Spleen (tissue), 13 donors: ENCODE measurements at places on chromosomes 13 and 19. TPM values are rescaled to one million over a fixed set of nuclear protein-coding genes. Genes with fewer than 3 reads are reported as not detected.

GRCh38 chr19:10143681-10144080, 24.0 kb upstream of the EIF3G start:
- no peaks in the 10 kb centered on the region for H3K27me3 ChIP-seq
- H3K4me3 ChIP-seq = no peak overlapping the region
- no peaks in the 10 kb centered on the region for H3K36me3 ChIP-seq
- H3K27ac ChIP-seq = peak overlapping the region; percentile 83
- DNase-seq = no peak
- peaks cover 5% of the 10 kb centered on the region for H3K4me1 ChIP-seq

DNA sequence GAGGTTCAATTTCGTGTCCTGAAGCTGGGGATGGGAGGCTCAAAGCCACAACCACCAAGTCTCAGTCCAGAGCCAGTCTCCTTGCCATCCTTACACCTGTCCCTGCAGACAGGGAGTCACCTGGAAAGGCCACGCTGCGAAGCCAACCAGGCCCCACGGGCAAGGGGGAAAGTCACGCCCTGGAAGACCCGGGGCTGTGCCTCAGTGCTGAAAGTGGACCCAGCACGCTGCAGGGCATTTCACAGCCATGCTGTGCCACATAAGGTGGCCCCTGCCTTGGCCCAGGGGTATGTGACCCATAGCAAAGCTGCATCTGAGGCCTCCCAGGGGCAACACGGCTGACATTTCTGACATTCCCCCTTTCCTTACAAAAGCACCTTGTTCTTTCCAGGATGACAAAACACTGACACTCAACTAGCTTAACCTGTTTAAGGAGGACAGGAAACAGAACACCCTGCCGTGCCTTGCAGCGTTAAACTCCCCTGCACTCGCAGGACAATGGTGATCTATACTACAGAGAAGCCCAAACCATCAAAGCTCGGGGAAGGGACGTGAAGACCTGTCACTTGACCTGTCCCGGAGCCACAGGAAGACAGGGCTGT, 14.8 kb downstream of the CHERP start:
- H3K4me1 ChIP-seq = no peaks in the 10 kb centered on the region
- no peak for DNase-seq
- H3K36me3 ChIP-seq = peaks cover 100% of the 10 kb centered on the region
- no peak overlapping the region for H3K27ac ChIP-seq

DNA sequence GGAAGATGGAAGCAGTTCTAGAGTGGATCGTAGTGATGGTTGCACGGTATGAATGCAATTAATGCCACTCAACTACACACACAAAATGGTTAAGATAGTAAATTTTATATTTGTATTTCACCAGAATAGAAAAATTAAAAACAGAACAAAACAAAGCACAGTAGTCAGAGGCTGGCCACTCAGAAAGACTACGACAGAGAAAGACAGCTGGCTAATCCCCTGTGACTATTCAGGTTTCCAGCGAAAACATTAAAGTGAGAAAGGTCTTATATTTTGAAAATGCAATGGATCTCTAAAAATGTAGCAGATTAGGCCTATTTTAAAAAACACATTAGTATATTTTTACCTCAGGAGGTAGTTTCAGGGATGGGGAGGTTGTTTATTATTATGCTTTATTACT, 131.3 kb upstream of the POSTN start:
- no peak overlapping the region for H3K4me3 ChIP-seq
- H3K36me3 ChIP-seq = no peaks in the 10 kb centered on the region
- H3K27me3 ChIP-seq = no peaks in the 10 kb centered on the region

DNA sequence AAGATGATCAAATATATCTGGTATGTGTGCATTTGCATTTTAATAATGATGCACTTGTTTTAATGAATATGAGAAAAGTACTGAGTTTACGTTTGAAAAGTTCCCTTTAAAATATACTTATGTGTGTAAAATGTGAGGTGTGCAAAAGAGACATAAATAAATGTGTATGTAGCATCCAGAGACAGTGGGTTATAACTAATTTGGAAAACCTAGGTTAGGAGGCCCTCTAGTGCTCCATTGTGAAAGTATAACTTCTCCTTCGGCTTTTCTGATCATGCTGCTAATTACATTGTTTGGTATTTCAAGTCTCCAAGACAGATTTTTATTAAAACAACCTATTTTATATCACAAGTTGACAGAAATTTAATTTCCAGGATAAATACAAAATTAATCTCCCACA, 30.1 kb downstream of the SCEL start:
- DNase-seq = no peak
- H3K36me3 ChIP-seq = no peaks in the 10 kb centered on the region
- no peaks in the 10 kb centered on the region for H3K4me1 ChIP-seq
- no peak overlapping the region for H3K27ac ChIP-seq

DNA sequence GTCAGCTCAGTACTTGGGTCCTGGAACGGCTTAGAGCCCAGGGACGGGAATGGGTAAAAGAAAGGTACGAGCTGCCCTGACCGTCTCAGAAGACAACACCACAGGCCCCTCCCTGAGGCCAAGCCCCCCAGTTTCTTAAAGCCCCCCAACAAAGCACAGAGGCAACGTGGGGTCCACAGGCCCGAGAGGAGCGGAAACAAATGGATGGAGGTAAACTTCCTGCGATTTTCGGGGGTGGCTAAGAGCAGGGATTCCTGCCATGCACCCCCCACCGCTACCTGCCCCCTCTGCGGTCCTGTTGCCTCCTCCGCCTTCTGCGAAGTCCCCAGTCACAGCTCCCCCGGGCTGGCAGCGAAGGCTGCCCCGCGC, 48.2 kb downstream of the PTPRS start:
- H3K27ac ChIP-seq = peak overlapping the region; percentile 56
- H3K4me3 ChIP-seq = peak overlapping the region; percentile 56
- DNase-seq = no peak
- H3K36me3 ChIP-seq = no peaks in the 10 kb centered on the region

DNA sequence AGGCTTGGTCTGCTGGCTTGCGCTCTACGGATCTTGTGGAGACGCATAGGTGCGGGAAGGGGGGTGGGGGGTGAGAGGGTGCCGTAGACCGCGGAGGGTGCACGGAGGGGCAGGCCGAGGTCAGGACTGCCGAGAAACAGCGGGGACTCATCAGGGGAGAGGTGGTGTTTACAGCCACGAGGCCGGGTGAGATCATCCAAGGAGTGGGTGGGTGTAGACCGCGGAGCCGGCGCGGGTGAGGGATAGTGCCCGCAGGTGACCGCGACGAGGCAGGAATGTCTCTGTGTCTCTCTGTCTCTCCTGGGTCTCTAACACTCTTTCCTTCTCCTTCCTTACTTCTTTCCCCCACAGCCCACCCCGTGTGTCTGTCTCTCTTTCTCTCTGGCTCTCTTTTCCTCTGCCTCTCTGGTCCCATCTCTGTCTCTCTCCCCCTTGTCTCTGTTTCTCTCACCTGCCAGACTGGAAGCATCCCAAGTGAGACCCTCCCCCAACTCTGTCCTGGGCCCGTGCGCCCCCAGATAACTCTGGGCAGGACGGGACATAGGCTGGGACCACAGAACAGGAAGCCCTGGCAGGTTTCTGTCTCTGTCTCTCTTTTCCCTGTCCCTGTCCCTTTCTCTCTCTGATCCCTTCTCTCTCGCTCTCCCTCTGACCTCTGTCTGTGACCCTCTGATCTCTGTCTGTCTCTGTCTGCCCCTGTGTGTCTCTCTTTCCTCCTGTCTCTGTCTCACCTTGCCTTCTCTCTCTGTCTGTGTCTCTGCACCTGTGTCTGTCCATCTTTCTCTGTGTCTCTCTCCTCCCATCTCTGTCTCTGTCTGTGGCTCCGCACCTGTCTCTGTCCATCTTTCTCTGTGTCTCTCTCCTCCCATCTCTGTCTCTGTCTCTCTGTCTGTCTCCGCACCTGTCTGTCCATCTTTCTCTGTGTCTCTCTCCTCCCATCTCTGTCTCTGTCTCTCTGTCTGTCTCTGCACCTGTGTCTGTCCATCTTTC, 1.8 kb upstream of the KLK4 start:
- H3K4me1 ChIP-seq = no peaks in the 10 kb centered on the region
- H3K4me3 ChIP-seq = no peak overlapping the region
- H3K27ac ChIP-seq = no peak overlapping the region
- H3K36me3 ChIP-seq = no peaks in the 10 kb centered on the region
- no peak for DNase-seq

DNA sequence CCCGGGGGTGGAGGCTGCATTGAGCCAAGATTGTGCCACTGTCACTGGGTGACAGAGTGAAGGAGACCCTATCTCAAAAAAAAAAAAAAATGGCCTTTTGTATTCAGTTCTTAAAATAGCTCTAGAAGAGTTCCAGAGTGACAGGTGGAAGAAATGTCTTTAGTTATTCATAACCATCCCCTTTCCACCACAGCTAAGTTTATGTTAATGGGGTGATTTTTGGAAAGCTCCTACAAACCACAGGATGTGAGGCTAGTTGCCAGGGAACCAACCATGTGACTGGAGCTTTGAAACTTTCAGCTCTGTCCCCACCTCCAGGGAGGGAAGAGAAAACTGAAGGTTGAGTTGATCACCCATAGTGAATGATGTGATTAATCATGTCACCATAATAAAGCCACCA, 6.9 kb downstream of the ZNF490 start:
- H3K4me3 ChIP-seq = no peak overlapping the region
- peaks cover 97% of the 10 kb centered on the region for H3K36me3 ChIP-seq
- H3K4me1 ChIP-seq = peaks cover 20% of the 10 kb centered on the region

GRCh38 chr19:40219721-40220276, 1.6 kb upstream of the TTC9B start:
- no peak overlapping the region for H3K27ac ChIP-seq
- peaks cover 3% of the 10 kb centered on the region for H3K36me3 ChIP-seq
- H3K27me3 ChIP-seq = peaks cover 51% of the 10 kb centered on the region
- no peak overlapping the region for H3K4me3 ChIP-seq
- H3K4me1 ChIP-seq = peaks cover 17% of the 10 kb centered on the region

- H3K4me1 ChIP-seq = peaks cover 9% of the 10 kb centered on the region
- H3K4me3 ChIP-seq = no peak overlapping the region
- no peak overlapping the region for H3K27ac ChIP-seq
Measured at GRCh38 chr13:23899555-23899954, 2.3 kb upstream of the C1QTNF9B start.

DNA sequence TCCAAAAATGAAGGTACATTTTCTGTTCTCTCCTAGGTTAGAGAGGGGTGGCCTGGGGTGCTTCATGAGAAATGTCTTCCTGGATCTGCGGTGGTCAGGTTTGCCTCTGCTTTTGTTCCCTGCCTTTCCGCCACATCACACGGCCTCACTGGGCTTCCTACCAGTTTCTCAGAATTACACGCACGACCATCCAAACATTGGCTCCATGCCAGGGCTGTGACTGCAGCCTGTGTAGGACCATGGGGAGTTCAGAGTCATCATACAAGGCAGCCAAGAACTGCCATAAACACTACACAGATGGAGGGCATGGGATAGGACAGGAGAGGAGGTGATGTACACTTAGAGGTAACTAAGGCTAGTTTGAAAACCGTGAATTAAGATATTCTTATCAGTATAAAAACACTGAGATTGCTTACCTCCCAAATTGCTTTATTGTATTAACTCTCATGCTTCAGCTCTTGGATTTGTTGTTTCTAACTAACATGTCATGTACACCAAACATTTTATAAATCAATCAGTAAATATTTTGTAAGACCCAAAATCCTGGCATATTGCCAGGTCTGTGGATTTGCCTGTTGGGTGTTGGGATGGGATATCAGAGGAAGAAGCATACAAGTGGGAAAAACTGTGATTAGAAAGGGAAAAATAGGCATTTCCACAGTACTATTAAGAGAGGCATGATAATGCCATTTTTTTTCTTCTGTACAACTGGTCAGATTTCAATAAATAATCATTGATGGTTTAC, 45.2 kb downstream of the CDADC1 start:
- no peak overlapping the region for H3K27ac ChIP-seq
- no peak overlapping the region for H3K4me3 ChIP-seq
- H3K36me3 ChIP-seq = peaks cover 100% of the 10 kb centered on the region

GRCh38 chr13:42524487-42525034, 49.4 kb upstream of the TNFSF11 start:
- H3K4me1 ChIP-seq = peaks cover 10% of the 10 kb centered on the region
- no peak overlapping the region for H3K4me3 ChIP-seq
- no peaks in the 10 kb centered on the region for H3K36me3 ChIP-seq
- H3K27ac ChIP-seq = no peak overlapping the region
- DNase-seq = no peak

DNA sequence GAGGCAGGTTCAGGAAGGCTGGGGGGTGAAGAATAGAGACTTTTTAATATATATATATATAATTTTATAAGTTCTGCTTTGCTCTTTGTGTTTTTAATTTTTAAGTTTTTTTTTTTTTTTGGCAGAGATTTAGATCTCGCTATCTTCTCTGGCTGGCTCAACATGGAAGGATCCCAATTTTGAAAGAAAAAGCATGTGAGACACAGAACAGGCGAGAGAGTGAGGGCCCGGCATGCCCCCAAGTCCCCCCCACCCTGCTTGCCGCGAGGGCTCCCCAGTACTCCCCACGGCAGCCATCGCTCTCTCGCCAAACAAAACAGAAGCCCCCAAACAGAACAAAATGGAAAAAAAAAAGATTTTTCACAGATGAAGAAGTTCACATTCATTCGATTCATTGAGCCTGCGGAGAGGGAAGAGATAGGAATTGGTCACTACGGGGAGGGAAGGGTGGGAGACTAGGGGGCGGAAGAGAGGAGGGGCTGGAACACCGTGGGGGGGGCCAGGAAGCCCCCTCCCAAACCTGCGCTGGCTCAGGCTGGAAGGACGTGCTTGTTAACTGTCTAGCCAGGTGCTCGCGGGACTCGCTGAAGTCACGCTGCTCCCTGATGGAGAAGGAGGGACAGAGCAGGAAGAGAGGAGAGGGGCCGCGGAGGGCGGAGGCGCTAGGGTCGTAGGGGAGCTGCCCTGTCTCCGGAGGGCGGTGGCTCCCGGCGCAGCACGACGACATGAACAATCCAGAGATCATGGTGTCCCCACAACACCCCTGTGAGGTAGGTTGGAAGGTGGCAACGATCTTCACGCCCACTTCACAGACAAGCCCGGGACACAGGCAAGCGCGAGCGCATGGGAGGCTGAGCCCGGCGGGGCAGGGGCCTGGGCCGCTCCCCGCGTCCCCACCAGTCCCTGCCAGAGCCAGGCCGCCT, 10.6 kb downstream of the KHSRP start:
- H3K36me3 ChIP-seq = peaks cover 61% of the 10 kb centered on the region
- H3K27ac ChIP-seq = peak overlapping the region; percentile 50

DNA sequence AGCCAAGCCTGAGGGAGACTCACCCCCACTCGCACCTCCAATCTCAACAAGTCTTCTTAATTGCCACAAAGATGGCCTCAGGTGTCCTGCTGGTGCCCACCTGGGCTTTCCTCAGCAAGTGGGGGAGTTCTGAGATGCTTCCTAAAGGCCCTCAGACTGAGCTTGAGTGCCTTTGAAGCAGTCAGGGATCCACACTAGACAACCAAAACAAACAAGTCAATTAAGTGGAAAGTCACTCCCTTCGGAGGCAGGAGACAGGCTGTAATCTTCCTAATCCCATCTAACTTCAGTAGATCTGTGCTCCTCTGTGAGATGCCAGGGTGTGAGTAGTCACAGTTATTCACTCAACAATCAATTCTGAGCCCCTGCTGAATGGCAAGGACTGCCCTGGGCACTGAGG, 68.3 kb upstream of the SERP2 start:
- no peaks in the 10 kb centered on the region for H3K36me3 ChIP-seq
- H3K4me1 ChIP-seq = no peaks in the 10 kb centered on the region
- no peak overlapping the region for H3K27ac ChIP-seq
- DNase-seq = no peak
- no peaks in the 10 kb centered on the region for H3K27me3 ChIP-seq

Gene NFKBIB
- polyA plus RNA-seq = 22.8 TPM

Gene NLRP5
- polyA plus RNA-seq = not detected

Gene N4BP2L2
- 70.3 TPM for polyA plus RNA-seq

Gene F10
- 1.8 TPM for polyA plus RNA-seq

Gene ZNF709
- 1.4 TPM for polyA plus RNA-seq

Gene ZNF83
- polyA plus RNA-seq = 38.4 TPM

Gene FPR3
- 5.4 TPM for polyA plus RNA-seq
